GM12878 (cell line): ENCODE measurements at places on chromosomes 5 and 9.

GRCh38 chr9:107039542-107039941, 176.6 kb downstream of the ZNF462 start:
- DNase-seq = peak; percentile 74

DNA sequence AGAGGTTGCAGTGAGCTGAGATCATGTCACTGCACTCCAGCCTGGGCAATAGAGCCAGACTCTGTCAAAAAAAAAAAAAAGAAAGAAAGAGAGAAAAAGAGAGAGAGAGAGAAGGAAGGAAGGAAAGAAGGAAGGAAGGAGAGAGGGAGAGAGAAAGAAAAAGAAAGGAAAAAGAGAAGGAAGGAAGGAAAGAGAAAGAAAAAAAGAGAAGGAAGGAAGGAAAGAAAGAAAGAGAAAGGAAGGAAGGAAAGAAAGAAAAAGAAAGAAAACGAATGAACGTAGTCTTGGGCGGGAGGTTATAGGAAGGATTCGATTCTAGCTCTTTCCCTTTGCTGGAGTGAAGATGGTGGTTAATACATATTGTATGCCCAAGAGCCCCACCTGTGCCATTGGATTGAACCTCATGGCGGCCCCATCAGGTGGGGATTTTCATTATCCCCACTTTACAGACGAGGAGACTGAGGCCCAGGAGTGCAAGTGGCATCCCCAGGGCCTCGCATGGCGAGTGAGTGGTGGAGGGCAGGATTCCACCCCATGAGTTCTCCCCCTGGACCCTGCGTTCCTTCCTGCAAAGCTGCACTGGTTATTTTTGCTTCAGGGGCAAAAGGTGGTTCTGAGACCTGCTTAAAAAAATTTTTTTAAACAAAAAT, 80.9 kb upstream of the ASS1 start:
- no peak for DNase-seq

DNA sequence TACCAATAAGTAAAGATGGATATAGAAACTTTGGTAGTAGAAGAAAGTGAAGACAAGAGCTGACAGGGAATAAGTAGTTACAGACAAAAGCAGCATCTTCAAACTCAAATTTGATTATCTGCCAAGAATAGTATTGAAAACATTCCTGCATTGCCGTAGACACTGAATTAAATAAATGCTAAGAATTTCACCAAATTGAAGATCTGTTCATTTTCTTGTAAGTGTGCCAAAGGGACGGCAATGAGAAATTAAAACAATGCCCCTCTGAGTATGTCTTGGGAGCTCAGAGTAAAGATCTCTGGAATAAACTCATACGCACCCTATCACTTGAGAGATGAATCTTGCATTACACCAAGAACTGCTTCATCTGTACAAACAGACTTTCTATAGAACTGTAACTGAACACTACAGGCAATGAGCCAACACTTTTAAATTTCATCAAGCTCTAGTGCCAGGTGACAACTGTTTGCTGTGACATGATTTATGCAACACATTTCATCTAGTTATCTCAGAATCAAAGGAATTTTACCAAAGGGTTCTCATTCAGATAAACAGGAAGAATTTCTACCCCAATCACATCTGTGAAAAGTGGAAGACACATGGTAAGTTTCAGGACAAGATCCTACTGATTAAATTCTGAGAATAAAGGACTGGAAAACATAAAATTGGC, 66.9 kb downstream of the RFX3 start:
- no peak for DNase-seq

DNA sequence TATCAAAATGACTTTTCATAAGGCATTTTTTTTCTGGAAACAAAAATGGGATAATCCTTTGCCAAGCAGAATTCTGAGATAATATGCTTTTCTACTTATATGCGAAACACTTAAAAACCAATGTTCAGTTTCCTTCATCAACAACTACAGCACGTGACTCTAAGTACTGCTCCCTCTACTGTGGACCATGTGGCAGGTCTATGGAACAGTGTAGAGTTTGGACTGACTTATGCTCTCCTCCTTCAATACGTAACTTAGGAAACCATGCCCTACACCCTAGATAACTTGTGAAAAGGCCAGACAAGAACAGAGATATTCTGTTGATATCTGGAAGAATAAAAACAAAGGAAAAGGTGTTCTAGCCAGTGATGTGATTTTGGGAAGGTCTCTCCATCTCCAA, 111.3 kb upstream of the GNA14 start:
- no peak for DNase-seq

DNA sequence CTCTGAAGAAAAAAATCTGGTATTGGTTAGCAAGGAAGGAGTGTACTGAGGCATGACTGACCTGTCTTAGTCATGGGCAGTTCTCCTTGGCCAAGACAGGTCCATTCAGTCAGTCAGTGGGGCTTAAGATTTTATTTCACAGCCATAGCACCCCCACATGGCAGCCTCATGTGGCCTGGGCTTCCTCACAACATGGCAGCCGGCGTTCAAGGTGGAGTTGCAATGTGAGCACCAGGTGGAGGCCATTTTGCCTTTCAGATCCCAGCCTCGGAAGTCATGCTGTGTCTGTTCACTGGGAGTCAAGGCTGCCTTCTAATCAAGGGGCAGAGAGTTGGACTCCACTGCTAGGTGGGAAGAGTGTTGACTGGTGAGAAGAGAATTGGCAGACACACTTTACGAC, 10.3 kb upstream of the CARD19 start:
- no peak for DNase-seq

DNA sequence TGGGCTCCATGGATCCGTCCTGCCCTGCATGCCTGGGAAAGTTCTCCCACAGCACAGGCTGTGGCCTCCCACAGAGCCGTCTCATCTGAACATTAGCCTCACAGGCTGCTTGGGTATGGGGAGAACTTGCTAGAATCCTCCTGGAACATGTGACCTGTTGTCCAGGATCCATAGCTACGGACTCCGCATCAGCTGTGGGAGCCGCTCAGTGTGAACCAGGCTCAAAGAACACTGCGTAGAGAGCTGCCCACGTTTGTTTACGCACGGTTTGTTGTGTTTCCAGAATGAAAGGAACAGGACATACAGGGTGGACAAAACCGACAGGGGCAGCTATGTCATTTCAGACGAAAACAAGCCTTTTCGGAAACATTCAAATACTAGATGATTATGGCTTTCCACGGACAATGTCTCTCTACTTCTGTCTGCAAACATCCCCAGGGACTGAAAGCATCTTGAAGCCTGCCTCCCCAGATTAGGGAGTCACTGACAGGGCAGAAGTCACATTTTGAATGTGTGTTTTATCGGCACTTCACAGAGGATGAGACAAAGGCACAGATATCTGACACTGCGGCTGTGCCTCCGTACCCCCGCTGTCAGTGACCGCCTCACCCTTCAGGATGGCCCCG, 390.3 kb downstream of the GADD45G start:
- no peak for DNase-seq

- no peak for DNase-seq
These were observed 48.6 kb downstream of the CARTPT start for GRCh38 chr5:71767661-71768060.

DNA sequence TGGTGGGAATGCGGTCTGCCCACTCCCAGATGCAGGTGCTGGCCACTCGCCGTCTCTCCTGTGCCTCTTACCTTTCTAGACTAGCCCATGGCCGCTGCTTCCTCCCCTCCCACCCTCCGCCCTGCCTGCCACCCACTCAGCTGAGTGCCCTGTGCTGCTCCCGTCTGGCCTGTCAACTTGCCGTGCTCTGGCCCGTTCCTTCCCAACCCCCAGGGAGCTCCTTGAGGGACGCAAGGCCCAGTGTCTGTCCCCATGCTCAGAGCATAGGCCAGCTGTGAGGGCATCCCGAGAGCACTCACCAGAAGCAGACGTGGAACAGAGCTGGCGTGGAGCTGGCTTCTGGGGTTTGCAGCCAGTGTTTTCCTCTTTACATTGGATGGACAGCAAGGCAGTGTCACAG, 20.2 kb downstream of the HNRNPH1 start:
- no peak for DNase-seq

DNA sequence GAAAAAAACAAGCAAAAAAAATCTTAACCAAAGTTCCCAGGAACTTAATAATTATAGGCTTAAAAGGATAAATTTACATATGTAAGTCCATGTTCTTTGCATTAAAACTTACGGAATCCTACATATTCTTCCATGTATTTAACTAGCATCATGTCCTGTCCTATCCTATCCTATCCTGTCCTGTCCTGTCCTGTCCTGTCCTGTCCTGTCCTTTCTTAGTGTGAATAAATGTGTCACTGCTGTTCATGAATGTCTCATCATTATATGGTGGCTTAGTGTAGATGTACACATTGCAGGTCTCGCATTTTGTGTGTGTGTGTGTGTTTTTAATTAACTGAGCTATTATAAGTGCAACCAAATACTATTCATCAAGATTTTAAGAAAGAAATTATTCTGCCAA, 90.0 kb downstream of the TMEM167A start:
- DNase-seq = no peak

GRCh38 chr9:124251605-124252378, 6.0 kb upstream of the NEK6 start:
- no peak for DNase-seq

DNA sequence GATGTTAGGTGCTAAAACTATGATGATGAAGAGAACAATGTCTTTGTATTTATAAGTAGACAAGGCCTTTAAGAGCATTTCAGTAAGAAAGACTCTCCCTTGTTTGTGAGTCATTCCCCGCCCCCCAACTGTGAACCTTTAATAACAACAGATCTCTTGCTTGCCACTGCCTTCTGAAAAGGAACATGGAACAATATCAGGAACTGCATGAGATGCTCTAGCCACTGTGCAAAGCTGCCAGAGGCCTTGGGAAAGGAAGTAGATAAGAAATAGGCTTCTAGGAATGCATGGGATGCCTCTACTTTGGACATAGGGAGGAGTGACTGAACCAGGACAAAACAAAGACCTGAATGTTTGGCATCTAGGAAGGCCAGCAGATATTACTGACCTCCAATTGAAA, 296.1 kb upstream of the MPDZ start:
- DNase-seq = no peak

- DNase-seq = no peak
These were observed 5.1 kb downstream of the NRARP start for GRCh38 chr9:137296670-137297664.
